ENCODE measurements at places on chromosomes 3 and 15.

GRCh38 chr3:46923559-46924350 is 46.2 kb downstream of the PTH1R start:
- DNase-seq: peak; percentile 58

- no peak for DNase-seq
These were observed 121.4 kb downstream of the FAM43A start for GRCh38 chr3:194806991-194807630.

DNA sequence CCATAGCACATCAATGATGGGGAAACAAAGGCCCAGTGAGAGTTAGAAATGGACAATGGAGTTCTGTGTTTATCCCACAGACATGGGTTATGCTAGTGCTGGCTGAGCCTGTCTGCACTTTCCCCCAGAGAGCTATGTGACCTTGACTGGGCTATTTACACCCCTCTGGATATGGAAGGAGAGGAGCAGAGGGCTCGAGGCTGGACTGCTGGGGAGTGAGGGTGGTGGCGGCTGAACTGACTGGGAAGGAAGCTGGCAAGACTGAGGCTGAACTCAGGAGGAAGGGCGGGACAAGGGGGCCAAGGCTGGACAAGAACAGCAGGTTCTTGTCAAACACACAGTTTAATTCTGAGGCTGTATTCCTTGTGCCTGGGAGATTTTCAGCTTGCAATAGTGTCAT is 10.8 kb upstream of the INSYN1 start:
- DNase-seq: no peak

GRCh38 chr3:185251272-185251671 is 2.6 kb downstream of the EHHADH start:
- no peak for DNase-seq

DNA sequence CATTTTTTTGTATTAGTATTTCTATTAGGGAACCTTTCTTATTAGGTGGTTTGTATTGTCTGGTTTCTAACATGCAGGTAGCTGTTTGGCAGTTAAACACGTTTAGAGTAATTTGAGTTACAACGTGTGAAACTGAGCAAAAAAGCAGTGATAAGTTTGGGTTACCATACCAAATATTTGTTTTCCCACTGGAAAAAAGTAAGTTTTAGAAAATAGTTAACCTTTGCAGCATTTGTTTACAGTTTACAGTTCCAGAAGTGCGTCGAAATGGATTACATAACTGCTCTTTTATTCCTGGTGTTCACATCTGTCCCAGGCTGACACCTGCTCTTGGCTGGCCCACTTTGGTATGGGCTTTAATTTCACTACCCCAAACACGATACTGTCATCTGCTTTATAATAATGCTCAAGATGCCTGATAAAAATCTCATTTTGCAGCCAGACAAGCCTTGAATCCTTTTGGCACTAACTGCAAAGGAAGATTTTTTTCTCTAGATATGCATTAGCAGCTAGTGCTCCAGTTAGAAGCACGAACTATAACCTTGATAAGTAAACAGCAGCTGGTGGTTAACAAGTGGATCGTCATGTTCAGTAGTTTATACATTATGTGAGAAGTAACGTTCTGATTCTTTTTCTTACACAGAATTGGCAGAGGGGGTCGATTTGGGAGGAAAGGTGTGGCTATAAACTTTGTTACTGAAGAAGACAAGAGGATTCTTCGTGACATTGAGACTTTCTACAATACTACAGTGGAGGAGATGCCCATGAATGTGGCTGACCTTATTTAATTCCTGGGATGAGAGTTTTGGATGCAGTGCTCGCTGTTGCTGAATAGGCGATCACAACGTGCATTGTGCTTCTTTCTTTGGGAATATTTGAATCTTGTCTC is 5.3 kb downstream of the EIF4A2 start:
- DNase-seq: peak; percentile 32

All from activated CD4-positive, alpha-beta T cell treated with anti-CD3 and anti-CD28 coated beads, Interleukin-2, Interleukin-6, amounts not matched to agents 100 ng/mL and 50 ng/mL, durations not matched to agents 16 hours and 8 hours (primary cell).